Right cardiac atrium (tissue), 5 donors: ENCODE measurements at places on chromosomes 12 and 14. TPM values are rescaled to one million over a fixed set of nuclear protein-coding genes. Genes with fewer than 3 reads are reported as not detected.
A peak's percentile ranks its signal among the peaks of the same experiment; 100 is the strongest.

- no peak for DNase-seq
Measured at GRCh38 chr12:102954134-102954533, 3.3 kb upstream of the ASCL1 start.

DNA sequence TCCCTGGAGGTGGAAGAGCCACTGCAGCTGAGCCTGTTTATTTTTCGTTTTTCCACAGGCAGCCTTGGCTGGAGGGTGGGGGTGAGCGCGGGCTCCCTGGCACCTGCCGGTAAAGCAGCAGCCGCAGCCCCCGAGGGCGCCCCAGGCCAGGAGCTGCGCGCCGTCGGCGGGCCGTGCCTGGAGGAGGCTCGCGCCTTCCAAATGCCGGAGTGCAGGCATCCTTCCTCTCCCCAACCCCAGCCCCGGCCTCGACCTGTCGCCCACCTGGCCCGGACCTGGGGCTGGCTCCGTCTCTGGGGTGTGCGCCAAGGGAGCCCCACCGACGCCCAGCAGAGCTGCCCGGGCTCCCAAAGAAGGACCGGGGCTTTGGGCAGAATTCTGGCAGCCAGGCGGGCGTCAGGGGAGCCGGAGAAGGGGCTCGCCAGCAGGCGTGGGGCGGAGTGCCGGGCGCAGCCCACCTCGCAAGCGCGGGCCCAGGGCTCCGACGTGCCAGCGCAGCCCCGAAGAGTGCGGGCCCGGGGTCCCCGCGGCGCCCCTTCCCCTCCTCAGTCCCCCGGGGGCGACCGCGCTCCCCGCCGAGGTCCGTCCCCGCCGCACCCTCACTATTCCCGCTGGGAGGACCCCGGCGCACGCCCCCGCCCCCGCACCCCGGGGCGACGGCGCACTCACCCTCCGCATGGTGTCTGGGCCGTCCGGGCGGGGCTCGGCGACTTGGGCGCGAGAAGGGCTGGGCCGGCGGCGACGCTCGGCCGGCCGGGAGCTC, 130.3 kb downstream of the NDUFA12 start:
- peak; percentile 68 for DNase-seq

DNA sequence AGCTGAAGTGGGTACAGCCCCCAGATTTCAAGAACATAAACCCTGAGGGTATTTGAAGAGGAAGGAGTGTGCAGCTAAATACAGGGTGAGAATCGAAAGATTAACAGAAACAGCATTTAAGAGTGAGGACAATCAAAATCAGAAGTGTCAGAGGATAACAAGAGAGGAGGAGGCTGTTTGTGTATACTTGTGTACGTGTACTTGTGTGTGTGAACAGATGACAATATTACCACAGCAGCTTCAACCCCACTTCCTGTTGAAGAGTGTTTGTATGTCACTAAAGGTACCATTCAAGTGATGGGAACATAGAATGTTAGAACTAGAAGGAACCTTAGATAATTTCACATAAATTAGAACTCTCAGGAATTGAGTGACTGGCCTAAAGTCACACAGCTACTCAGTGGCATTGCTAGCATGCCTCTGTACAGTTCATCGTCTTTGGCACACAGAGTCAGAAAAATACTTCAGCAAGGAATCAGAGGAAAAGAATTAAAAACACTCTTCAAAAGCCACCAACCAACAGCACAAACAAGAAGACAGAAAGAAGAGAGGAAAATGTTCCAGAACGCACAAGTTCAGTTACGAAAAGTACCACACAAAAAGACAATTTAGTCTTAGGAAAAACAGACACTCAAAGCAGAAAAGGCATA, 164.3 kb upstream of the BCL2L14 start:
- DNase-seq: no peak

DNA sequence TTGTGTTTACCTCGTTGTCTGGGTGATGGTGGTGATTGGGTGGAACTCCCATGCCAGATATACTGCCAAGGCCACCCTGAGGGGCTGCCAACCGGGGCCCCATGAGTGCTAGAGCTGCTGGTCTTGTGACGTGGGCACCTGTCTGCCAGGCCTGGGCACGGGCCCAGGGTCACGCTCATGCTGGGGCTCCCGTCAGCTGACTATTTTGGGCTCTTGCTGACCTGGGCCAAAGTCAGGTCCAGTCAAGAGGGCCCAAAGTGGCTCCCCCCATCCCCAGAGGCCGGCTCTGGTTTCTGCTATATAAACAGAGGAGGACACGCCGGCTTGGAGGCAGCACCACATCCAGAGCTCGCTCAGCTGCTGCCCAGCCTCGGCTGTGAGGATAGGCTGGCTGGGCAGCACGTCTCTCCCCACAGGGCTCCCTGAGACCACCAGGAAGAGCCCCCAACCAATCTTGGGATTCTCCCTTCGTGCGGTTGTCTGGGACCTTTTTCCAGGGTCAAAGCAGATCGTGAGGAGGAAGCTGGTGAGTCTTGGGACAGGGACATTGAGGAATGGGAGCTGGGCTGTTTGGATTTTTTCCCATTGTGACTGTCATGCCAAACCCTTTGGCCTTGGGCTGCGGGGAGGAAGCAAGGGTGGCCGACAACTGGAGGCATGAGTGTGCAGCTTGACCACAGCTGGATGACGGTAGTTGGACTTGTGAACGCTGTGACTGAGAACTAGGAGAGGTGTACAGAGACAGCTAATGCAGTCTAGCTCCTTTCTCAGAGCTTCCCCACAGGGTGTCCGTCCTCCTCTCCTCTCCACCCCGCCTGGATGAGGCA, 7.6 kb upstream of the NR4A1 start:
- peak; percentile 87 for DNase-seq

DNA sequence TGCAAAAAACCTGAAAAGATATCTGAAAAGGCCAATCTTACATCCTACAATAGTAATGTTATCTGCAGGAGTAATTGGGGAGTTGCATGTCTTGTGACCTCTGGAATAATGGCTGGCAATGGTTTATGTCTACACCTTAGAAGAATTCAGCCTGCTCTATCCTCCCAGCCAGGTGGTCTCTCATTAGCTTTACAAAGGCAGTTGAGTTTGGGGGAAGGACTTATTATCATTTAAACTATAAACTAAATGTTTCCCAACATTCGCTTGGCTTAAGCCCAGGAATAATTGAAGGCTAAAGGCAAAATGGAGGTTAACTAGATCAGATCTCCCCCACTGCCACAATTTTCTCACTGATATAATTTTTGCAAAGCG, 158.4 kb upstream of the SFSWAP start:
- no peak for DNase-seq

DNA sequence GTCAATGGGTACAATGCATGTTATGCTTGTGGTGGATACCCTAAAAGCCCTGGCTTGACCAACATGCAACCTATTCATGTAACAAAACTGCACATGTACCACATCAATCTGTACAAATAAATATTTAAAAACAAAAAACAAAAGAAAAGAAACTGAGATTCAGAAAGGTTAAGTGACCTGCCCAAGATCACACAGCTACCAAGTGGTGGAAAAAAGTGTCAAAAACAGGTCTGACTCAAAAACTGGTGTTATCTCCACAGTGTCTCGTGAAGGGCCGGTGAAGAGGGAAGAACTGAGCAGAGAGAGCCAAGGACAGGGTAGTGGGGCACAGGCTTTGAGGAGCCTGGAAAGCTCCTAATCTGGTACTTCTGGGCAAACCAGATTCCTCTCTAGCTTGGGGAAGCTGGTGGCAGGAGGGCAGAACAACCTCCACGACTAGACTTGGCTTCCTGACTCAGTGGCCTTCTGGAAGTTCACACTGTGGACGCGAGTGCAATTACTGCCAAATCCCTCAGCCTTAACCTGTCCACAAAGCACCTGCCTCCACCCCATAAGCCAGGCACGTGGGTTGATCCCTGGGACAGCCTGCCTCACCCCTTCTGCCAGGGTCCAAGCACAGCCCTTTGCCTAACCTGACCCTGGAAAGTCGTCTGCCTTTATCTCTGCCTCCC, 15.6 kb downstream of the ZBTB39 start:
- DNase-seq: no peak

GRCh38 chr12:27521066-27521465, 2.9 kb upstream of the PPFIBP1 start:
- peak; percentile 71 for DNase-seq

DNA sequence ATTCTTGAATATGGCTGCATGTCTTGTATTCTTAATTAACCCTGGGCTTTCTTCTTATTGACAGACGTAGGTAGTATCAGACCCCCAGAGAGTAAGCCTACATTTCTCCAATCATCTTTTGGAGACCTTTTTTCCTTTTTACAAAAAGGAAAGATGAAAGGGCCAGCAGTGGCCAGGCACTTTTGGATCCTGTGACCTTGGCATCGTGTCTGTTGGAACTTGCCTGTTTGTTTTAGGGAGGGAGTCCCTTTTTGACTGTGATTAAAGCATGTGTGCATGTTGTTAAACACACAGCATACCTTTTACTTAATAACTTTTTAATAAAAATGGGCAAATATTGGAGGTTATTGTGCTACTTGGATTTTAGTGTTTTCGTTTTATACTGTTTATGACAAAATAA, 57.2 kb downstream of the PCNX1 start:
- DNase-seq: no peak

DNA sequence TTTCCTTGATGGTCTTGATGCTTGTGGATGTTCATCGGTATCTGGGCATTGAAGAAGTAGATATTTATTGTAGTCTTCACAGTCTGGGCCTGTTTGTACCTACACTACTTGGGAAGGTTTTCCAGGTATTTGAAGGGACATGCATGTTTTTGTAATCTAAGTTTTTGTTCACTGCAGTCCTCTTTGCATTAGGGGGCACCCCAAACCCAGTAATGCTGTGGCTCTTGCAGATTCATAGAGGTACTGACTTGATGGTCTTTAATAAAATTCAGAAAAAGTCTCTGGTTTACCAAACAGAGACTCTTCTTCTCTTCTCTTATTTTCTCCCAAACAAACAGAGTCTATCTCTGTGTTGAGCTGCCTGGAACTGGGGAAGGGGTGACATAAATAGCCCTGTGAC, 150.9 kb upstream of the SLC16A7 start:
- no peak for DNase-seq

- DNase-seq: no peak
Measured at GRCh38 chr12:27207615-27208413, 36.3 kb upstream of the STK38L start.

- DNase-seq: no peak
Measured at GRCh38 chr14:98931911-98932310, 340.1 kb downstream of the BCL11B start.

DNA sequence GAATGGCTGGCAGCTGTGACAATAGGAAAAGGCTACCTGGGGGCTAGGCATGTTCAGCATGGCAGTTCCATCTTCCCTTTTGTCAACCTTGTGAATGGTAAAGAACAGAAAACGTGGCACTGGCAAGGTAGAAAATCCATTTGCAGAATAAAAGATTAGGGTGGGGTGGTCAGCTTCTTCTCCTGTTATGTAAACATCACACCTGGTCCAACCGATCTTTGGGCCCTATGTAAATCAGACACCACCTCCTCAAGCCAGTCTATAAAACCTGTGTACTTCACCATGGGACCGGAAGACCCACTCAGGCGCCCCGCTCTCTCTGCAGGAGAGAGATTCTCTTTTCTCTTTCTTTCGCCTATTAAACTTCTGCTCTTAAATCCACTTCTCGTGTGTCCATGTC, 19.6 kb upstream of the TMEM30B start:
- no peak for DNase-seq

GRCh38 chr12:113096675-113097461, 38.7 kb downstream of the RASAL1 start:
- no peak for DNase-seq

DNA sequence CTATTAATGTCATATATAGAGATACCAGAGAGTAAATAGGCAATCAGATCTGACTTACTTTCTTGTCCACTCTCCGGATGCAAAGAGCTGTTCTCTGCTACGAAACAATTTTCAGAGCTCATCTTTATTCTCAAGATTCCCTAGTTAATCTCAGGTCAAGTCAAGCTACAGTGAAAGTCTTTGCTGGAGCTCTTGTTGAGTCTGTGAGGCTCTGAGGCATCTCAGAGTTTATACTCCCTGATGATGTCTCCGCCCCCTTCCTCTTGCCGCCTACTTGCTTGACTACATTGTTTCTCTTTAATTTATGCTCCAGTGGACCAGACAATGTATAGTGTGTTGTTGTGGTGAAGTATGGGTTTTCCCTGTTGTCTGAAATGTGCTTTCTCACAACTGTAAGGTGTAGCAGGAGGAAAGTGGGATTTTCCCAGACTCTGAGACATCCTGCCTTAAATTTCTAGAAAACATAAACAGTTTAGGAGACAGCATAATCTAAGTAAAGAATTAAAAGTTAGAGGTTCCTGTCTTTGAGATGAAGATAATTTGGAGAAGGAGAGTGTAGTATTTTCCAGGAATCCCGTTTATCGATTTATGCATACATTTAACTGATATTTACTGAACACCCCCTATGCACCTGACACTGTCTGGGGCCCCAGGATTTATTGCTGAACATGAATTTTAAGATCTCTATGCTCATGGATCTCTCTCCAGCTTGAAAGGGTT, at the start of gene CD69:
Gene CD69 (minus strand): TSS at position 203 of the 720 bp plus-strand sequence. CDS start 81 bp downstream, at position 122.
- DNase-seq: no peak

GRCh38 chr14:76919431-76920330, 93.5 kb downstream of the LRRC74A start:
- peak; percentile 74 for DNase-seq

DNA sequence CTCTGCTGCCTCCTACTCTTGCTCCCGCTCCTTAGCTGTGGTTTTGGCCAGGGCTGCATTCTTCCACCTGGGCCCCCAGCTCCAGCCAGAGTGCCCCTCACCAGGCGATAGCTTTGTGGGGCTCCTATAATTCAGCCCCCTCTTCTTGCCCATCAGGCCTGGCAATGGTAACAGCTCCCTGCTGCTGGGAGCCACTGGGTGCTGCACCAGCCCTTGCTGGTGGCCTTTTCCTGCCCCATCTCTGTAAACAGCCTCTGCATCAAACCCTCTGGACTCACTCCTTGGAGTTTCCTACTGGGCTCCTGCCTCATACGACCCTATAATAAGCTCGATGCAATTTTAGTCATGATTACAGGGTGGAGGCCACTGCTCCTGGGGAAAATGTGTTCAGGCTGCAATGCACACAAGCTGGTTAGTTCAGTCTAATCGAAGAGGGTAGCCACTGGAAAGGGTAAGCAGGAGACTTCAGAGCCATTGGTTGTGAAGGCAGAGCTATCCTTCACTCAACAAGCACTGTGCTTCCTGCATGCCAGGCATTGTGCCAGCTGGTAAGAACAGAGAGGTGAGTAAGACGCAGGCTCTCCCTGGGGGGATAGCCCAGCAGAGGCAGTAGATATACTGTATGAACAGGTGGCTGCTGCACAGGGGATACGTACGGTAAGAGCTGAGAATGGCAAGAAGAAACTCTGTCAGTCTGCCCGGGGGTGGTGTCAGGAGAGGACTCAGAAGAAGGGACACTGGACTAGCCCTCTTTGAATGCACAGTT, 24.7 kb downstream of the CLMN start:
- DNase-seq: no peak

Gene GALNT9
- 0.21 TPM for total RNA-seq

Gene TMPRSS12
- not detected for total RNA-seq

Gene CEP170B
- total RNA-seq: 12.4 TPM

Gene B4GALNT3
- total RNA-seq: 43.1 TPM

Gene ULK1
- 47.8 TPM for total RNA-seq

Gene RAD51AP1
- total RNA-seq: 1.9 TPM

Gene CFAP251
- 0.66 TPM for total RNA-seq

Gene BDKRB2
- total RNA-seq: 0.23 TPM

Gene FAM181A
- not detected for total RNA-seq
